ENCODE measurements at places on chromosomes 2 and 18.

DNA sequence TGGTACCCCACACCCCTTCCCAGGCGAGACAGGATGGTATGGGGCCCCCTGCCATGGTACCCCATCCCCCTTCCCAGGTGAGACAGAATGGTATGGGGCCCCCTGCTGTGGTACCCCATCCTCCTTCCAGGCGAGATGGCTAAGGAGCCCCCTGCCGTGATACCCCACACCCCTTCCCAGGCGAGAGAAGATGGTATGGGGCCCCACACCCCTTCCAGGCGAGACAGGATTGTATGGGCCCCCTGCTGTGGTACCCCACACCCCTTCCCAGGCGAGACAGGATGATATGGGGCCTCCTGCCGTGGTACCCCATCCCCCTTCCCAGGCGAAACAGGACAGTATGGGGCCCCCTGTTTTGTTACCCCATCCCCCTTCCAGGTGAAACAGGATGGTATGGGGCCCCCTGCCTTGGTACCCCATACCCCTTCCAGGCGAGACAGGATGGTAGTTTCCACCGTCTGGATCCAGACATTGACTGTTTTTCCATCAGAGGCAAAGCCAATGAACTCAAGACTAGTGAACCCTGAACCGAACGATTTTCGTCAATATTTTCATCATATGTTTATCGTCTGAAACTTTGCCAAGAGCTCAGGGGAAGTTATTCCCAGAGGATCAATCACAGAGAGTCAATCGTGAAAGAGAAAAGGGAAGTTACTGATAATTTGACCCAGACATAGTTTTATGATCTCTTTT, 75.0 kb downstream of the MYCN start:
- DNase-seq: no peak

DNA sequence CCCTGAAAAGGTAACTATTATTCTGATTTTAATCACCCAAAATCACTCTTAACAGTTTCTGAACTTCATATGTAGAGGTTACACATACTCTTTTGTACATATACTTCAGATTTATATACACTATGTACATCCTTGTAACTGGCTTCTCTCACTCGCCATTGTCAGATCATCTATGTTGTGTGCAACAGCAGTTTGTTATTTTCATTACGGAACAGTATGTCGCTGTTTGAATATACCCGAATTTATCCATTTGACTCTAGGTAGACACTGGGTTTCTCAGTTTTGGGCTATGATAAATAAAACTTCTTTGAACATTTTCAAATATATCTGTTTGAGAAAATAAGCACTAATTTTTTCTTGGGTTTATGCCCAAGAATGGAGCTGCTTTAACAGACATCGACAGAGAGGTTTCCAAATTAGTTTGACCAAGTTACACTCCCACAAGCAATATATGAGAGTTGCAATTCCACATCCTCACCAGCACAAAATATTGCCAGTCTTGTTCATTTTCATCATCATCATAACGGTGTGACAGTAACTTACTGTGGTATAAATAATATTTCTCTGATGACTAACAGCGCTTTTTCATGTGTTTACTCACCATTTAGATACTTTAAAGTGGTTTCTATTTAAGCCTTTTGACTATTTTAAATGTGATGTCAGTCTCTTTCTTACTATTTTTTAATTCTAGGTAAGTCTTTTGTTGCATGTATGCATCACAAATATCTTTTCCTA, 80.9 kb downstream of the SMC6 start:
- DNase-seq: no peak

GRCh38 chr2:18066894-18067293, 188.4 kb downstream of the KCNS3 start:
- DNase-seq: no peak

- no peak for DNase-seq
Measured at GRCh38 chr2:206423147-206423546, 20.2 kb upstream of the ADAM23 start.

GRCh38 chr18:4125627-4126230, 329.4 kb downstream of the DLGAP1 start:
- peak; percentile 63 for DNase-seq

- no peak for DNase-seq
Measured at GRCh38 chr2:207423886-207424285, 105.9 kb upstream of the CREB1 start.

GRCh38 chr2:20414806-20415205, 32.1 kb upstream of the RHOB start:
- DNase-seq: no peak

GRCh38 chr18:57959278-57959677, 84.7 kb upstream of the NEDD4L start:
- DNase-seq: no peak

DNA sequence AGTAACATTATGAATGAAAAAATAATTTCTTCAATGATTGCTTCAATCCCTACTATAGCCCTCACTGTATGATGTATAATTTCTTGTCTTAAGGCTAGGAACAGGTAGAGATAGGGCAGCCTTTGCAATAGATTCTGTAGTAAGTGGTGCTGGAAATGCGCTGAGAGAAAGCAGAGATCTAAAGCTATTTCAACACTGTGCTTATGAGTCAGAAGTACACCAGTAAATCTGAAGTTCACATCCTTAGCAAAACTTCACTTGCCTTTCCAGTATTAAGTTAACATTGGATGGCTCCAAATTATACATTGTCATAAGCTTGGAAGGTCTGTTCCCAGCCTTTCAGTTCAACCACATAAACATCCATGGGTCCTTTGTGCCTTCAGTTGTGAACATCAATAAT, 178.2 kb upstream of the EPHA4 start:
- DNase-seq: no peak

DNA sequence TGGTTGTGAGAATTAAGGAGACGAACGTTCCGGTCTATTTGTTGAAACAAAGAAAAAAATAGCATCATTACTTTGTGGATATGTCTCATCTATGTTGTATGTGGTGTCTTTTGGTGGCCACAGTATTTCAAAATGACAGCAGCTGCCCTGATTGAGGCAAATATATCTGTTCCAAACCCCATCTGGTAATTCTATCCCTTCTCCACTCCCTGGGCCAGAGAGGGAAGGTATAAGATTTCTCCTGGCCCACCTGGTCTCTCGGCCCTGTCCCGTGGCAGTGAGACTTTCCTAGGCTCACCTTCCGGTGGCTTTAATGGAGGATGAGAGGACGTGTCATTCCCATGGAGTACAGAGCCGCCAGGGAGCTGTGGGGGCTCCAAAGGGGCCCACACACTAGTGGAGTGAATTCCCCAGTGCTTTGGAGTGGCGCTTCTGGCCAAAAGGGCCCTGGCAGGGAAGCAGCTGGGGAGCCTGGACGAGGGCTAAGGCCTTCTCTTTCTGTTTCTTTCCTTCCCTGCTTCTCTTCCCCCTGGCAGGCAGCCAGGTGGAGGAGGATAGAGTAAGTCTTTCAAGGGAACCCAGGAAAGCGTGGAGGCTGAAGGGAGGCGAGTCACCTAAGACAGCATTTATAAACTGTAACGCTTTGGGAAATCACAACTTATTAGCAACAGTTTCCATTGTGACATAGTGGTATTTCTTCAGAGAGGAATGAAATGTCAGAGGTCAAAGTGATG, 5.6 kb downstream of the FOSL2 start:
- no peak for DNase-seq

- DNase-seq: no peak
Measured at GRCh38 chr2:235086481-235087184, 134.8 kb downstream of the SH3BP4 start.

GRCh38 chr2:180670302-180671003, 310.0 kb upstream of the UBE2E3 start:
- DNase-seq: no peak

- DNase-seq: no peak
Measured at GRCh38 chr2:237483018-237483731, 3.9 kb upstream of the MLPH start.

DNA sequence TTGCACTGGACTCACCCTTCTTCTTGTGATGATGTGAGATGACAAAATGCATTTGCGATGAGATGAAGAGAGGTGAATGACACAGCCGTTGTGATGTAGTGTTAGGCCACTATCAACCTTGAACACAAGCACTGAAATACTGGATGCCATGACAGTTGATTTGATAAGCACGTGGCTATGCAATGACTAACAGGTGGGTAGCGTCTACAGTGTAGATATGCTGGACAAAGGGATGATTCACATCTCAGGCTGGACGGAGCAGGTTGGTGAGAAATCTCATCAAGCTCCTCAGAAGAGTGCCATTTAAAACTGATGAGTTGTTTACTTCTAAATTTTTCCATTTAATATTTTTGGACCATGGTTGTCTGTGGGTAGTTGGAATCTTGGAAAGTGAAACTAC, 375.8 kb upstream of the LYPD1 start:
- no peak for DNase-seq

GRCh38 chr2:146385031-146385430, 1459.8 kb upstream of the ACVR2A start:
- DNase-seq: no peak

DNA sequence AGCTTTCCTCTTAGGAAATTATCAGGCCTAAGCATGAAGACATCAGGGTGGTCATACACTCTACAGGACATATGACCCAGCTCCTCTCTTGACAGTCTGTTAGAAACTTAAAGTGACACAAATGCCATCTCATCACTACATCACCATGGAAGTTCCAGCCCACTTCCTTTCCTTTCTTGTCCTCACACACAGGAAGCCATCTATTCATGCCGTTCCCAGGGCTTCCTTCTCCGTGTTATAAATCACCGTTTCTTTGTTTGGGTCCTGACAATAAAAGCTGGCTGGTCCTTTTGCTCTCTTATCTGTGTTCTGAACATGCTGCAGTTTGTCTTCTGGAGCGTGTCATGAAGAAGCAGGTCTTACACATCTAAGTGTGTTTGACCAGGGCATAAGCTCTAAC, 692.1 kb upstream of the CELF4 start:
- DNase-seq: no peak

- no peak for DNase-seq
Measured at GRCh38 chr2:127017548-127017947, 89.4 kb downstream of the BIN1 start.

DNA sequence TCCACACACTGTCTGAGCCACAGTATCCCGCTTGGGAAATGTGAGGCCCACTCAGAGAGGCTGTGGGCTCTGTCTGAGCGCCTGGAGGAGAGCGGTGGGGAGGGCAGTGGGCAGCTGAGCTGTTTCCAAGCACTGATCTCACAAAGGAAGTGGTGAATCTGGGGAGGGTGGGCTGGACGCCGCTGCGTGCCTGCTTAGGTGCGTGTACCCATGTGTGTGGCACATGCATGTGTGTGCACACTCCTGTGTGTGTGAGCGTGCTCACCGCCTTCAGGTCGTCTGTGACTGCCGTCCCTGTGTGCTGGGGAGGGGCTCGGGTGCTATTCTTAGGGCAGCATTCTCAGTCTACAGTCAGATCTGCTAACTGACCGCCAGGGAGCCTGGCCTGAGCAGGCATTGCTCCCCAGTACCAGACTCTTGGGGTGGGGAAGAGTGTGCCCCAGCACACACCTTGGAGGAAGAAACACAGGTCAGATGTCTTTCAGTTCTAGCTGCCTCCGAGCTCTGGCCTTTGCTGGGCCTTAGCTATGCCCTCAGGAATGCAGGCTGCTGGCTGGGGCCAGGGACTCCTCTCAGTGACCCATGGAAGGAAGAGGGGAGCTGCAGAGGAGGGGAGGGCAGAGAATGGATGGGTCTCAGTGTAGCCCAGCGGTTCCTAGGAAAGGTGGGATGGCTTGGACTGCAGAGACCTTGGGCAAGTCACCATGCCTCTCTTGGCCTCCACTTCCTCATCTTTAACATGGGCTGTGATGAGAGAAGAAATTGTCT, 31.4 kb downstream of the KCNIP3 start:
- DNase-seq: no peak

Measured in right hindlimb (tissue), 1 donor.